Activated effector memory CD4-positive, alpha-beta T cell treated with Interleukin-2 at 50 U/mL for 16 hours (primary cell): ENCODE measurements at places on chromosomes 11 and 22.

- no peak for DNase-seq
Measured at GRCh38 chr22:45995405-45996101, 18.6 kb upstream of the WNT7B start.

DNA sequence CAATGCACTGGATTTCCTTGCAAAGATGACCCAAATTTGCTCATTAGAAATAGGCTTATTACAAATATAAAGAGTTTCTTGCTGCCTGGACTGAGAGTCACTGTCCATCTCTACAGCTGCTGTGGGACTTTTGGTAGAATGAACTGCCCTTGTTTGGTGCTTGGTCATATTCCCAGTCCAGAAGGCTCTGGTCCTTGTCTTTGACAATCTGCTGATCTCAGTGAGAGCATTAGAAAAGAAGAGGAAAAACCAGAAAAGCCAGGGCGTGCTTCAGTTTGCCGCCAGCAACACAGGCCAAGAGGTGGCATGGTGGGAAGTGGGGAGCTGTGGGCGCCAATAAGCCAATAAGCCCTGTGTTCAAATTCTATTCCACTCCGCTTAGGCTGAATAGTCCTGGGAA lies 48.2 kb upstream of the PARVA start:
- no peak for DNase-seq

DNA sequence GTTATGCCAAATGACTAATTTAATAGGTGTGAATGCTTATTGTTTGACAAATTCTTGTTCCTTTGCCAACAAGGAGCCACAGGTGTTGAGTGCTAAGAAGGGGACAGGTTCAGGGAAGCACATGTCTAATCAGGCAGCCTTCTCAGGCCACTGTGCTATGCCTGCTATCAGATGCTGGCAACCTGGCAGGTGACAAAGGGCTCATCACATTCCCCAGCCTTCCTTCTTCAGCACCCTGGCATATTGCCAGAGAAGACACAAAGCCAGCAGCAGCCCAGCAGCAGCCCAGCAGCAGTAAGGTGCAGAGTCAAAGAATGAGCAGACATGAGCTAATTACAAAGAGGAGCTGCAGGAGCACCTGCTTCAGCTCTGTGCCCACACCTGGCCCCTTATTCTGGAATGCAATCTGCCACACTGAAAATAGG lies 68.2 kb downstream of the GUCY1A2 start:
- no peak for DNase-seq

DNA sequence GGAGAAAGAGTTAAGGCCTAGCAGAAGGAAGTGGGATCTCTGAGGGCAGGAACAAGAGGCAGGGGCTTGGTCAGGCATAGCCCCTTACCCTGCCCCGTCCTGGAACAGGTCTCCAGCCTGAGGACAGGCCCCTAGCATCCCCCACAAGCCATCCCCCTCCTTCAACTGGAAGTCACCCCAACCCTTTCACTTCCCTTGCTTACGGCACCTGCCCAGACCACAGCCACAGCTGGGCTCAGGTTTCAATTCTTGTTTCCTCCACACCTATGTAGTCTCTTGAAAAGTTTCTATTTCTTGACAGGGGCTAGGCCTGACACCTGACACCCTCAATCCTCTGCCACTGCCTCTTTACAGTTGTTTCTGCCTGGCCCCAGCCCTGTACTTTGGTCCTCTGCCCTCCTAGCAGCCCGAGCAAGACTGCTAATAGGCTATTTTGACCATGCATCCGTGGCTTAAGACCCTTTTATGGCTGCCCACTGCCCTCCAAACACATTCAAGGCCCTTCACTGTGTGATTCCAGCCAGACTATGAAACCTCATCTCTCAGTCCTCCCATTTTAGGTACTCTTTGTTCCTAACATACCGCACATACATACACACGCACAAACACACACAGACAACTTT lies 10.9 kb upstream of the FCHSD2 start:
- peak; percentile 7 for DNase-seq

- no peak for DNase-seq
Measured at GRCh38 chr11:28517621-28518020, 409.4 kb downstream of the METTL15 start.

DNA sequence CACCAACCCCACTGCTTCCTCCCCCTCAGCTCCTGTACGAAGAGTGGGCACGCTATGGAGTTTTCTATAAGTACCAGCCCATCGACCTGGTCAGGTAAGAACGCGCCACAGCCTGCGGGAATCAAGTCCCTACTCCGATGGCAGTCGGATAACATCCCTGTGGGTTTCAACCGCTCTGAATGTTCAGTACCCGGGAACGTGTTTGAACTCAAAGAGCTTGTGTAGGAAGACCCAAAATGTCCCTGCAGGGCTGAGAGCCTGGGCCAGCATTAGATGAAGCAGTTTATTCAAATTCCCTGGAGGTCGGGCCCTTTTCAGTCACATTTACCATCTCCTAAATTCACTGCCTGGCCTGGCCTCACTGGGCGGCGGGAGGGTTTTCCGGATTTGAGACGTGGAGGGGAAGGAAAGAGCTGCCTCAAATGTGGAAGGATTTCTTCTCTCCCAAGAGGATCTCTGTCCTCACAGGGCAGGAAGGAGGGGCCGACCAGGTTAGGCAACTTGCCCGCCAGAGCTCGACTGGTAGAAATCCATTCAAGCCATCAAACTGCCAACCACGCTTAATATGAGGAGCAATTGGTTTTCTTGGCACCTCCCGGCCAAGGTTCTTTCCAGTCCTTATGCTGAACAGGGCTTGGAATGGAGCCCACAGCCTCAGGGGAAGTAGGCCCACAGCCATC lies 46.3 kb downstream of the ANO1 start:
- DNase-seq = no peak

GRCh38 chr22:44279069-44279360 lies 33.7 kb downstream of the SHISAL1 start:
- no peak for DNase-seq

DNA sequence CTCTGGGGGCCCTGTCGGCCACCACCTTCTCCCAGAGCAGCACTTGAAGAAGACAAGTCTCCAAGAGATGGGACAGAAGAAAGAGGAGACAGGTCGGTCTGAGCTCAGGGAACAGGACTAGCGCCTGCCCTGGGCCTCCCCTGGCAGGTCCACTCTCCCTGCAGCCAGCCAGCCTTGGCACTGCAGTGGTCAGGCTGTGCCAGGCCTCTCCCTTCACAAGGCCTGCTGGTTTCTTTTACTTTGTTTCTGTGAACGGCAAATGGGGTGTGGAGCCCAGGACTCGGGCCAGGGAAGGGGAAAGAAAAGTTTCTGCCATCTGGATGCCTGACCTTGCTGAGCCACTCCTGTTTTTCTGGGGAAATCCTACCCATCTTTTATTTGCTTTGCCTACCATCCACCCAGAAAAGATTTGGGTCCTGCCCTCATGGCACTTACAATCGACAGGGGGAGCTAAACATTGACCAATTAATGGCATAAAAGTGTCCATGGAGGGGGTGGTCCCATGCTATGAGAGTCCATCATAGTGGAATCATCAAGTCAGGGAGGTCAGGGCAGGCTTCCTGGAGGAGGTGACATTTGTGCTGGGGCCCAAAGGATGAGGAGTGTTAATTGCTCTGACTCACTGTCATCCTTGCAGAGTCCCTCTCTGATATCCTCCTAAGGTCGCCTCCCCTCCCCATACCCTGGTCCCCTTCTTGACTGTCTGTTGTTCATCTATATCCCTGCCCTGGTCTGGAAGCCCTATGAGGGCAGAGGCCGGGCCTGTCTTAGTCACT lies 65.2 kb downstream of the NFAM1 start:
- DNase-seq = no peak

DNA sequence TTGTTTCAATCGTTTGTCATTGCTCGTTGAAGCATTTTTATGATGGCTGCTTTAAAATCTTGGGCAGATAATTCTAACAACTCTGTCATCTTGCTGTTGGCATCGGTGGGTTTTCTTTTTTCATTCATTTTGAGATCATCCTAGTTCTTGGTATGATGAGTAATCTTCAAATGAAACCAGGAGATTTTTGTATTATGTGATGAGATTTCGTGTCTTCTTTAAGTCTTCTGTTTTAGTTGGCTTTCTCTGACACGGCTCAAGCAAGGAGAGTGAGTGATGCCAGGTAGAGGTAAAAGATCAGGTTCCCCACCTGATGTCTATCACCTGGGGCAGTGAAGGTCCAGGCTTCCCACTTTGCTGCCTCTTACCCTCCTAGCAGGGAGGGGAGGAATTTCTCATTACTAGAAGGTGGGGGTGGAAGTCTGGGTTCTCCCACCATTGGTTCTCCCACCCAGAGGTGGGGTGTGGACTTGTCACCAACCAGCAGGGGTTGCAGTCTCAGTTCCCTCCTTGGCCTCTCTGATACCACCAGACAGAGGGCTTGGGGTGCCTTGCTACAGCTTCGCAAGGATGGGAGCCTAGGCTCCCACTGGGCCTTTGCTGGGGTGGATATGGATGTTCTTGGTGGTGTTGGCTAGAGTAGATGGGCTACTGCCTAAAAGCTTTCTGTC lies 12.9 kb downstream of the CDC45 start:
- DNase-seq = no peak

DNA sequence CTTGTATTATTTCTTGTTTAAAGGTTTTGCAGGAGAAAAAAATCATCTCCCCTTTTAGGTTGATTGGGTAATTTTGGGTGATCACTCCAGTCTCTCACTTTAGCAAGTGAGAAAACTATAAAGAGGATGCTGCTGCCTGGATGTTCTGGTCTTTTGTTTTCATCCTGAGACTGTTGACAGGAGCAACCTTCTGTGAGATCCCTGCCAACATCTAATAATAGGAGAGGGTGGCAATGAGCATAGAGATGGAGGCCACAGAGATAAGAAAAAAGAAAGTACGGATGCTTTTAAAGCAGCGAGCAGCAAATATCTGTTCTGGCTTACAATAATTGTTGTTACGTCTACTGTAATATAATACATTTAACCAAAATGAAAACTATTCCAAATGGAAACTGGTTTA lies 293.6 kb upstream of the MTNR1B start:
- DNase-seq = no peak
